ENCODE measurements at places on chromosomes 11 and 22.

GRCh38 chr11:1453611-1454034 lies 33.0 kb downstream of the MOB2 start:
- DNase-seq = no peak

DNA sequence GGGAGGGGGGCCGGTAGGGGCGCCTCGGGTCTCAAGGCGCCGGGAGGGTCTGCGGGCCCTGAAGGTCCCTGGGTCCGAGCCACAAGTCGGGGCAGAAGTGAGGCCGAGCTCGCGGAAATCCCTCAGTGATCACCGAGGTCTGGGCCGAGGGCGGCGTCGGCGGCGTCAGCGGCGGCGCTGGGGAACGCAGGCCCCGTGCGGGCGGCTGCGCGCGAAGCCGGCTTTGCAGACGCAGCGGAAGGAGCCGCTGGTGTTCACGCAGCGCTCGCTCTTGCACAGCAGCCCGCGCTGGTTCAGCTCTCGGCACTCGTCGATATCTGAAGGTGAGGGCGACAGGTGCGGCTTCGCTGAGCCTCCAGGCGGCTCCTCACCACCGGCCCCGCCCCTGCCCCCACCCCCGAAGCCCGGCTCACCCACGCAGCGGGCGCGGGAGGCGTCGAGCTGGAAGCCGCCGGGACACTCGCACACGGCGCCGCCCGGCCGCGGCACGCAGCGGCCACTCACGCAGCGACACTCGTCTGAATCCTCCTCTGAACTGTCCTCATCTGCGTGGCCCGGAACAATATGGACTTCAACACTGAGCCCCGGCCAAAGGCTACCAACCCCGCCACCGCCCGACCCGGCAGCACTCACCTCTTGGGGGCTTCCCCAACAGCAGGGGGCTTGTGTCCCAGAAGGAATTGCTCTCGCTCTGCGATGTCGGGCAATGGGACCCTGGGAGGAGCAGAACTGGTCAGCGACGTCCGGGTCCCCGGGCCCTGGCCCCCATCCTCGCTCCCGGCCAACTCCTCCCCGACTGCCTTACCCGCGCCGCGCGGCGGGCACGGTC lies 14.2 kb downstream of the SCYL1 start:
- DNase-seq = no peak

DNA sequence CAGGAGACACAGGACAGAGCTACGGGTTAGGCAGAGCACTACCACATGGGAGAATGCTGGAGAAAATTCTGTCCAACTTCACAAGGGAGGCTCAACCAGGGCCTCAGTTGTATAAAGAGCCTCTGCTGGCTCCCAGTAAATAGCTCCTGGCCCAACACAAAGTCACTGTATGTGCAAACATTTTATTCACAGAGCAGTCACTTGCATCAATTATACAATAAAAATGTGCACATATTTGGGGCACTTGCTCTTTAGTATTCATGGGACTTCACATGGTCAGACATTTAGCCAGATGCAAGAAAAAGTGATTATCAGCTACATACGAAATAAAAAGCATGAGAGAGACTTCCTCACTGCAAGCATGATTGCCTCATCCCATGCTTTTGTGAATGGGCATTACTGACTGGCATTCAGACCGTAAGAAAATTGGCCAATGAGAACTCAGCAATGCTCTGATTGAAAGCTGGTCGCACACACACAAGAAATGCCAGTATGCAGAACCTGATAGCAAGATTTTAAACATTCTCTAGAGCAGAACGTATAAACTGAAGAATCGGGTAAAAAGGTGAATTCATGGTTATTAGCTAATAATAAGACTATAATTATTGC lies 39.4 kb downstream of the BLID start:
- no peak for DNase-seq

- no peak for DNase-seq
These were observed 132.7 kb upstream of the NAV2 start for GRCh38 chr11:19579957-19580356.

DNA sequence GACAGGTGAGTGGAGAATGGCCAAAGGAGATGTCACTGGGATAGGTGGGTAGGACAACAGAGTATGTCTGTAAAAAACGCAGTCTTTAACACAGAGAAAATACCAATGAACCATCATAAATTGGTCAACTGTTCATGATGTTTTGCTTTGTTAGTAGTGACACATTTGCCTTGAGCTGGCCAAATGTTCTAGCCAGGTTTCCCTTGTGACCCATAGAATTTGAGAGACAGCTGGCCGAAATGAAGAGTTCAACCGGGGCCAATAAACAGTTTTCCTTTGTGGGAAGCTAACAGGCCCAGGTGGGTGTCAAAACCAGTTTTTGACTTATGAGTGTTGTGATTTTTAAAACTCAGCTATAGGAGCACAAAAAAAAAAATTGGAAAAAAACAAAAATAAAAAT lies 116.6 kb upstream of the BID start:
- no peak for DNase-seq

DNA sequence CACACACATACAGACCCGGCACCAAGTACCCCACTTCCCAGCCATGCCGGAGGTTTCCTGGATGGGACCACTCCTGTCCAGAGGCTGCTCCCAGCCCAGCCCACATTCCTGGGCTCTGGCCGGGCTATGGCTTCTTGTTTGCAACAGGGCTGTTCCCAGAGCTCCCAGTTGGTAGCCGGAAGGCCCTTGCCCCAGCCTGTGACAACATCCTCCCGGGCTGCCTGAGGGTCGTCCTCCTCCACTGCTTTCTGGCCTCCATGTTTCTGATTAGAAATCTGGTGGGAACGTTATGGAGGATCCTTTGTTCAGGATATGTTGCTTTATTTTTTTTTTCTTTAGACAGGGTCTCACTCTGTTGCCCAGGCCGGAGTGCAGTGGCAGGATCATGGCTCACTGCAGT lies 952 bp upstream of the CYP2D6 start:
- DNase-seq = no peak

GRCh38 chr22:31556627-31557203 lies 60.4 kb downstream of the SFI1 start:
- no peak for DNase-seq

DNA sequence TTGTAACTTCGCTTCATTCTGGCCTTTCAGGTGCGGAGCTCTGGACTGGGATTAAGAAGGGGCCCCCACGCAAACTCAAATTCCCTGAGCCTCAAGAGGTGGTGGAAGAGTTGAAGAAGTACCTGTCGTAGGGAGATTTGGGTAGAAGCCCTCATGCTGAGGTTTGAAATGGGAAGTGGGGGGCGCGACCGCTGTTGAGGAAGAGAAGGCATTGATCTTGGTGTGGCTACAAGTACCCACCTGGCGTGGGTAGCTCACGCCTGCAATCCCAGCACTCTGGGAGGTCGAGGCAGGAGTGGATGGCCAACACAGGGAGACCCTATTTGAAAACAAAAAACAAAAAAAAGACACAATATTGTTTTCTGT lies 779 bp downstream of the SELENOH start:
- DNase-seq = no peak

DNA sequence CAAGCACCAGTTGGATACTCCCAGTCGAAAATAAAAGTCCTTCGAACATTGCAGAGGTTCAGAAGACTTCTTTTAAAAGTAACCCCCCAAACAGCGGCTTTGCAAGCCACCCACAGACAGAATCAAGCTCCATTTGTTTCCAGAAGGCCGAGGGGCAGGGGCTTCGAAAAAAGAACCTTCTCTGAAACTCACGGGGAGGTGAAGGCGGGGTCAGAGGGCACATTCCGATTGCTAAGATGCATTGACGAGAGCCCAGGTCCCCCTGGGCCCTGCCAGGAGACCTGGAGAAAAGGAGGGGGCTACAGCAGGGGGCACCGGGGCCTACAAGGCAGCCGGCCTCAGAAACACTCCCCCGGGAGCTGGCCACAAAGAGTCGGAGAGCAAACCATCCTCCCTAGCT lies 306.8 kb downstream of the MN1 start:
- no peak for DNase-seq

DNA sequence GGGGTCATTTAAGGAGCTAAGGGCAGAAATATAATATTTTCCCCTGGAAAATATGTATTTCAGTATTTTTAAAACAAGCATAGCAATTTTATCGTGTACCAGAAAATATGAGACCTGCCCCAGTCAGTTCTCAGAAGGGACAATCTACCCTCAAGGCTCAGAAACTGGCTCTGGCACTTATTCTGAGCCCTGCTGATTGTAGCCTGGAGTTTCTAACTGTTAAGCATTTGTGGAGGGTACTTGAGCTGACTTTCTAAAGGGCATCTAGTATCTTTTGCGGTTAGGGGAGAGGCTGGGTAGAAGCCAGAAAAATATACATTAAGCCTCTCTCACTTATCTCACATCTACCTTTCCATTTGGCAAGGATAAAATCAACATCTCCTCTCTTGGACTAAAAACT lies 71.3 kb upstream of the FSHB start:
- DNase-seq = no peak

DNA sequence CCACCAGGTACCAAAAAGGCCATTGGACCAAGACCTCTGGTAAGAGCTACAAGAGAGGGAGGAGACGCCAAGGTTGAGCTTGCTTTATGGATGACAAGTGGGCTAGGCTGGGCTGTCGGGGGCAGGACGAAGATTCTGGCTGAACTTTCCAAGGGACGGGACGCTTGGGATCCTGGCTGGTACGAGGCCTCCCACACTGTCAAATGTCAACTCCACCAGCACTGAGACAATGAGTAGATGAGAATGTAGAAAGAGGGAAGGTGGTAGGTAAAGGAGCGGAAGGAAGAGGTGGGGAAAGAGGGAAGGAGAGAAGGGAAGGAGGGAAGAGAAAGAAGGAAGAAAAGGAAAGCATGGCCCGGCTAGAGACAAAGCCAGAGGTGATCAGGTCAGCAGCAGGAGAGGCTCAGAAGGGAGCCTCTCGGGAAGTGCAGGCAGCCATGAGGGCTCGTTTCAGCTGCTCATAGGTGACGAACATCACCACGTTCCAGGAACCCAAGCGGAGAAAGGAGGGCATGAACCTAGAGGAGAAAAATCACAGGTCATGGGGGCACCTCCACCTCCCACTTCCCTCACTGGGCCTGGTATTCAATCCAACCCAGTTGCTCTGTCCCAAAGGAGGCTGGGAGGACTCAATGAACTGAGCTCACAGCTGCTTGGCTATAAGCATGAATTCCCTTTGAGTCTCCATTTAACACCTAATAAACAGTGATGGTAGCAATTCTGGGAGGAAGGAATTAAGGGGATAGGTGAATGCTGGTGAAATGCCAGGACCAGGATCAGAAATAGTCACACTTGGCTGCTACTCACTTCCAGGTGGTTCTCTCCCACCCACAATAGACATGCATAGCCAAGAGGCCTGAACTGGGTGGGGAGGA lies 7.8 kb downstream of the UCP2 start:
- DNase-seq = no peak

DNA sequence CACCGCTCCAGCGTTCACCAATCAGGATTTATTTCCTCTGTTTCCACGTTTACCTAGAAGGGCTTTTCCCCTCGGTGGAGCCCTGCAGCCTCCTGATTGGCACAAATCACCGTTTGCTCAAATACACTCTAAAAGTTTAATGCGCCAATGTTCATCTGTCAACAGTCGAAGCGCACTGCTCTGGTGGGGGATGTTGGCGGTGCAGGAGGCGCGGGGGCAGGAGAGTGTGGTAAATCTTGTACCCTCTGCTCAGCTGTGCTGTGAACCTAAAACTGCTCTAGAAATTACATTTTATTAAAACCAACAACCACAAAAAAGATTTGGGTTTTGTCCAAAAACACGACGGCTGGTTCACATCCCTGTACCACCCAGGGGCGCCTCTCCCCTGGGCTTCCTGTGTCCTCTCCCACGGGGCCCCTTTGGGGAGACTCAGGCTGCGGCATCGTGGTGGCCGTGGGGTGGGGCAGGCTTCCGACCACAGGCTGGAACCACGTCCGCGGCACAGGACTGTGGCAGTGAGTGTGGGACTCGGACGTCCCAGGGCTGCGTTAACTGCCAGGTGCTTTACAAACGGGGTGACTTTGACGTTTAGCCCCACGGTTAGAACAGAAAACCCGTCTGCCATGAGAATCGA lies 13.5 kb downstream of the TTLL8 start:
- no peak for DNase-seq

DNA sequence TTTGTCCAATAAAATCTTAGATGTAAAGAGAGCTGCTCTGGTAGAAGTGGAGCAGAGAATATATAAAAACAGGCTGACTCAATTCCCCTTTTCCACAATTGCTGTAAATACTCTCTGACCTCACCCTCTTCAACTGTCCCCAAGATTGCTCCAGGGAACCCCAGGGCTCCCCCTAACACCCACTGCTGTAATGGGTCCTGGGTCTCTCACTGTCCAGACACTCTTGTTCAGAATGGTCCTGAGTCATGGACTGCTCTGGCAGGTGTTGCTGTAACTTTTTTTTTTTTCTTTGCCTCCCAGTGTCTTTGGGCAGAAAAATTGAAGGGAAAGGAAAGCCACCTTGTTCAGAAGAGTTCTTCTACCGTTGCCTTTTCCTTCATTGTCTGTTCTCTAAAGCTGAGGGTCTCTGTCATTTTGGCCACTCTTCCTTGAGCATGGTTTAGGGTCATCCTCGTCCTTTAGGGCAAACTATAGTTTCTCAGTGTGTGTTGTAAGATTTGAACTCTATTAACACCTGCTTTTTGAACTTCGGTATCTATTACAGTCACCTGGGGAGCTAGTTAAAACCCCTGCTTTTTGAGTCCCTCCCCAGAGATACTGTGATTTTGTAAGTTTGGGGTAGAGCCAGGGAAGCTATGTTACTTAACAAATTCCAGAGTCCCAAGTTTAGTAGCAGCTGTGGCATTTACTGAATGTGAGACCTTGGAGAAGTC lies 209.5 kb downstream of the NAV2 start:
- DNase-seq = no peak

GRCh38 chr11:113249491-113249763 lies 65.0 kb upstream of the TTC12 start:
- no peak for DNase-seq

DNA sequence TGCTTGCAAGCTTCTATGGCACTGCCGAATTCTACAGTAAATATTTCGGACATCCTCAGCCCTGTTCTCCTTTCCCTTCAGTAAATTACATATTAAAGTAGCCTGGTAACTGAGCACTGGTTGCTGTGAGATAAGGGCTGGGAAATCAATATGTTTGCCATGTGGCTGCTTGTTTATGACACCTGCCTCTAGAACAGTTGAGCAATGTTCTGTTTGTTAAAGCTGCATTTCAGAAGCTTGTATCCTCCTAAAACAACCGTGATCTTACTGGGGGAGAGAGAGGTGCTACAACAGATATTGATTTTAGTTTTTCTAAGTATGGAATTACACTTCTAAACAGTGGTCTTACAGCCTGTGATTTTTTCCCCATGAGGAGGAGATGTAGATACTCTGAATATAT lies 39.4 kb downstream of the ZBTB16 start:
- no peak for DNase-seq

- no peak for DNase-seq
These were observed 158.5 kb downstream of the WNT11 start for GRCh38 chr11:76047766-76048165.

- DNase-seq = no peak
These were observed 498.3 kb downstream of the BUD13 start for GRCh38 chr11:116274521-116274920.

Measured in right forelimb (tissue), 1 donor.